ENCODE measurements at places on chromosomes 1 and 21.
A peak's percentile ranks its signal among the peaks of the same experiment; 100 is the strongest.

- no peak for DNase-seq
Observed at GRCh38 chr1:10905841-10906655, 106.4 kb upstream of the TARDBP start.

DNA sequence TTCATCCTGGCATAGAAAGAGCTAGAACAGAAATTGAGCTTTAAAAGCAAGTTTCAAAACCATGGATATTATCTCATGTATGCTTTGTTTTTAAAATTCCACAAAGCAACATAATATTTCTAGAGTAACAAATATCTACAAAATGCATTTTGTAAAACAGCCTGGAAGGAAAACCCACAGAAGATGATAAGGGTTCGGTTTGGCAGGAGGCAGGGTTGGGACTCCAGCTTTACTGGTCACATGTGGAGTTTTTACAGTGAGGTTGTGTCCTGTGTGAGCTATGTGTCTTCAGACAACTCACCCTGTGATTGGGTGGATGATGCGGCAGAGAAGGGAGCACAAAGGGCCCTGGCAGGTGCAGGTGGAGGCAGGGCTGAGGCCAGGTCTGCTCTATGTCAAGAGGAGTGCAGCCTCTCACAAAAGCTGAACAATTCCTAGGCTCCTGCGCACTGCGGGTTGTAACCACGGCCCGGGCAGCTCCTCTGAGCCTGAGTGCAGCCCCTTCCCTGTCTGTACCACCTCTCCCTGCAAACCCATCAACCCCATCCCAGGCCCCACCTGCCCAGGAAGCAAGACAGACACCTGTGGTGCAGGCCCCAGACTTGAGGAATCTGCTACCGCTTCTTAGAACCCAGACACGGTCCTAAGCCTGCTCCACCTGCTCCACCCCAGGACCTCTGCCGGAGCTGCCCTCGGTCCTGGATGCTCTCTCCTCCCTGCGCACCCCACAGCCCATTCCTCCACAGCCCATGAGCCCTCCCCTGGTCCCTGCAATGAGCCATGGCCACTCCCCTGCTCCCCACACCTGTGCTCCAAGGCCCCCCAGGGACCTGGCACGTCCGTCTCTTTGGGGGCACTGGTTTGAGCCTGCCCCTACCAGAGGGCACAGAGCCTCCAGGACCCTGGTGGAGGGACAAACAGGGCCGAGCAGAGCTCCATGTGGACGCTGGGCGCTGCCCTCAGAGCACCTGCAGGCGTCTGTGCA lies 2.8 kb upstream of the COL18A1 start:
- no peak for DNase-seq

DNA sequence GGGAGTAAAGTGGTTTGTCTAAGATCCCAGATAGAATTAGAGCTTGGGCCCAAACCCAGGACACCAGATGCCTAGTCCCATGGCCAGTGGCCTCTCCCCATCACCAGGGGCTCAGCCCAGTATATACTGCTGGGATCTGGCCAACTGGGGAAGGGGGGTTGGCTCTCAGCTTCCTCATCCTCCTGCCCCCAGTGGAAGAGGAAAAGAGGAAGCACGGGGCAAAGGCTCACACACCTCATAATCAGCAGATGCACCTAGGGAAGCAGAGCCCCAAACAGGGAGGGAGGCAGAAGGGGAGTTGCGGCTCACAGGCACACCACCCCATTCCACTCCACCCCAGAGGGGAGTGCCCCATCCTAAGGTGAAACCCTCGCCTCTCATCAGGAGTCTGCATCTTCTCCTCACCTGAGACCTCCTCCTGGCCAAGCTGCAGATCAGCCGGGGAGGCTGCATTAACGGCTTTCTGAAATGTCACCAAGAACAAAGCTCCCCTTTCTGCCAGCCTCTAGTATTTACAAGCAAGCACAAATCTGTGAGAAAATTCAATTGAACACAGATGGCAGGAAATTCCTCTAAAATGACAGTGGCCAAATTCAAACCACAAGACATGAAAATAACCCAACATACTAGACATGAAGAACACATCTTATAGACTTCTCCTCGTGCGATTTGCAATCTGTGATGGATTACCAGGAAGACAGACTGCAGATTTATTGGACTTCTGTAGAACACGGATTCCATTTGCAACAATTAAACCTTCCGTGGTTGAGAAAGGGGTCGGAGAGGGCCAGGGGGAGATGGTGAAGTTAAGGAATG lies 82.8 kb downstream of the GLIS1 start:
- DNase-seq = no peak

DNA sequence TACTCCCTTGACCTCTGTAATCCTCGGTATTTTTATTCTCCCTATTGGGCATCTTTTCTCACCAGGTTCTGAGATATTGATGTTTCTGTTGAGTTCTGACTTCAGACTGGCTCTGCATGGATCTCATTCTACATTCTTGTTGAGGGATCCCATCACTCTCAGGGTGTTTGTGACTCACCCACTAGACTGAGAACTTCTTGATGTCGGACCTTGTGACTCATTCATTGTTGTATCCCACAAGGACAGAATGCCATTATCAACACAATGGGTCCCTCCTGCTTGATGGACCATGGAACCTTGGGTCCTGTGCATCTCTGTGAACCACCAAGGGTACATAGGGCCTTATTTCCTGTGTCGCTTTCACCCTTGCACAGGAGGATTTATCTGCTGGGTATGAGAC lies 174.1 kb downstream of the PBX1 start:
- no peak for DNase-seq

- DNase-seq = no peak
Observed at GRCh38 chr1:26733982-26734381, 38.2 kb downstream of the ARID1A start.

DNA sequence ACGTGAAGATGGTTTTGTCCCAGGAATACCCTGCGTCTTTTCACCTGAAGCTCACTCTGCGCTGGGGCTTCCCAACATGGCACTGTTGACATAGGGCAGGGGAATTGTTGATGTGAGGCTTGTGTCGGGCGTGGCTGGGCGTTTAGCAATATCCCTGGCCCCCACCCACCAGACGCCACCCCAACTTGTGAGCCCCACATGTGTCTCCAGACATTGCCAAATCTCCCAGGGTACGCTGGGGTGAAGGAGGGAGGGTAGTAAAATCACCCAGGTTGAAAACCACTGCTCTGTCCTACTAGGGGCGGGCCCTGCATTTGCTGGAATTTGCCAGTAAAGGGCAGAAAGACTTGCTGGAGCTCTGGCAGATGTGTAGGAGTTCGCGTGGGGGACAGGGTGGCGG lies 36.0 kb downstream of the SPSB1 start:
- no peak for DNase-seq

GRCh38 chr1:237574536-237574935 lies 316.2 kb downstream of the ZP4 start:
- no peak for DNase-seq

GRCh38 chr1:241654641-241655040 lies 2.6 kb downstream of the WDR64 start:
- DNase-seq = no peak

DNA sequence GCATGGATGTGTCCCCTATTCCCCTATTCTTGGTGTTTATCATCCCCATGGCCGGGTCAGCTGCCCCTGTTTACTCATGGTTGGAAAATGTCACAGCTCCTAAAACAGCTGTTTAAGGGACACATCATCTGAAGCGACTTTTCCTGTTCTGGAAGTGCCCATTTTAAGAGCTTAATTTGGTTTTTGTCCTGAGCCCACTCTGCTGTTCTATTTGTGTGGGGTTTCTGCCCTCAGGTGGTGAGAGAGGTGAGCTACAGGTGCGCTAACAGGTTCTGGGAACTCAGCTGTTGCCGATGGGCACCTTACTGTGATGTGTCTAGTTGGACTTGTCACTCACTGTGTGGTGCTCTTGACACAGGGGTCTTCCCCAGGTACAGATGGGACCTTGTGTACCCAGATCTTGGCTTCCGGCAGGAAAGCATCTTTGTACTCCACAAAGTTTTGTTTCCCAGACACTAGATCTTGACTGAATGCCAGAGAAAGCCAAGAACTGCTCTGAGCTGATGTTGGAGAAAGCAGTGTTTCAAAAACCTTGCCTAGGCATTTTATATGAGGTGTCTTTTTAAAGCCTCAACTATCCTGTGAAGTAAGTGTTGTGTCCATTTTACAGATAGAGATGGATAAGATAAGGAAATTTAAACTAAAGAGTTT lies 59.0 kb upstream of the CD1D start:
- no peak for DNase-seq

DNA sequence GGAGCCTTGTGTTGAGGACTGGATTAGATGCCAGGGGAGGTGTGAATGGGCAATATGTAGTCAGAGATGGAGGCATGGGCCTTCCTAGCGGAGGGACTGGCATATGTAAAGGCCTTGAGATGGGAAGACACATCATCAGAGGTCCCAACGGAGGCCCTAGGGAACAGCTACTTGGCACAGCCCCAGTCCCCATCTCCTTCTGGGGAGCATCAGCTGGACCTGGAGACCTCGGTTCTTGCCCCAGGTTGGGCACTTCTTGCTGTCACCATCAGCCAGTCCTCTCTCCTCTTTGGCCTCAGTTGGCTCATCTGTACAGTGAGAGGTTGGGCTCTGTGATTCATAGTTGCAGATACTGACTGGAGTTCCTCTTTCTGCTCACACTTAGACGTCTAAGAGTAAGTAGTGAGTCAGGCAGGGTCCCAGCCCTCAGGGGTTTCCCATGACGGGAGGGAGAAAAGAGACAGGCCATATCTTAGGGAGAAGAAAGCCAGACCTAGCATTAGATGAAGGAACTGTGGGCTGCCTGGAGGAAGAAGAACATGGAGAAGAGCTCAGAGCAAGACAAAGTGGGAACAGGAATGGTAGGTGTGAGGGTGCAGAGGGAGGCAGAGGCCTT lies 3.4 kb upstream of the MARCKSL1 start:
- peak; percentile 40 for DNase-seq

- DNase-seq = no peak
Observed at GRCh38 chr1:53583868-53584776, 124.9 kb downstream of the DMRTB1 start.

- DNase-seq = no peak
Observed at GRCh38 chr1:67133177-67133576, 1.6 kb downstream of the C1orf141 start.

DNA sequence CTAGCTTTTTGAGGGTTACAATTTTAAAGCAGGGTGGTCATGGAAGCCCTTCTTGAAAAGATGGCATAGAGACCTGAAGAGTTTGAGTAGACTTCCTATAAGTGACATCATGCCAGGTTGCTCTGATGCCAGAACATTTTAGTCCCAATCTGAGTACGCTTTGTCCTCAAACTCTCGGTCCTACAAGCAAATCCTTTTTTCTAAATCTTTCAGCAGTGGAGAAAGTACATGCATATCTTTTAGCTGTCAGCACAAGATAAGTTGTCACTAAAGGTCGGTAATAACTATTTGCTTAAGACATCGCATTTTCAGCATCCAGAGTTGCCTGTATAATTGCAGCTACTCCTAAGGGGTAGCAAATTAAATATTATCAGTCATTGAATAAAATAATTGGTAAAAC lies 140.4 kb downstream of the ATP6V1G3 start:
- no peak for DNase-seq

- no peak for DNase-seq
Observed at GRCh38 chr1:70222716-70223235, 1.6 kb downstream of the SRSF11 start.

DNA sequence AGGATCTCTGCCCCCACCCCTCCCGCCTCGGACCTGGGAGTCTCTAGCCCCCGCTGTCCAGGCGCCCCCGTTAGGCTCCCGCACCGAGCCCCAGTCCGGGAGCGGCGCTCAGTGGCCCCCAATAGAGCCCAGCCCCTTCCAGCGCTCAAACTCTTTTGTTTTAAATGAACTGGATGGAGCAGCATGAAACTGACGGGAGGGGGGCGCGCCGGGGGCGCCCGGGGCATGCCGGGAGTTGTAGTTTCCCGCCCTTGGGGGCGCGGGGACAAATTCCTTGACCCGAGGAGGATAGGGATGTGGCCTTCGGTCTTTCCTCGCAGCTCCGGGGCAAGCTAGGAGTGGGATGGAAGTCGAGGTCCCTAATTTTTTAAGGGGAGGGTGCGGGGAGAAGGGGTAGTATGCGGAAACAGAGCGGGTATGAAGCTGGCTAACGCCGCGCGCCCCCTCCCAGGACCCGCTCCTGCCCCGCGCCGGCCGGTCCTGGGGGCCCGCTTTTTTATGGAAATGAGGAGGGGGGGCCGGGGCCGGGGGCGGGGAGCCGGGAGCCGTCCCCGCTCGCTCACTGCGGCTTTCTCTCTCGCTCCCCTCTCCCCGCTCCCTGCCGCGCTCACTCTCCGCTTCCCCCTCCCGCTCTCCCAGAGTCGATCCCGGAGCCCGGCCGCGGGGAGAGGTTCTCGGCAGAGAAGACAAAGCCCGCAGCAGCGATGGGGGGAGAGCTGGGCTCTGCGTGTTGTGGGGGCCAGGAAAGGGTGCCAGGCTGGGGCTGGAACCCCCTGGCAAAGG lies at the start of gene MEX3A:
TSS of gene MEX3A (minus strand) at position 157 of the 783 bp plus-strand sequence. CDS start 467 bp downstream, outside the sequence.
- peak; percentile 42 for DNase-seq

- DNase-seq = no peak
Observed at GRCh38 chr1:235515844-235516512, 11.7 kb upstream of the B3GALNT2 start.

- no peak for DNase-seq
Observed at GRCh38 chr1:164704954-164705353, 146.0 kb downstream of the PBX1 start.

GRCh38 chr1:223717695-223718363 lies 5.5 kb downstream of the CAPN2 start:
- DNase-seq = no peak

- DNase-seq = no peak
Observed at GRCh38 chr1:21781815-21782348, 1.1 kb downstream of the USP48 start.

DNA sequence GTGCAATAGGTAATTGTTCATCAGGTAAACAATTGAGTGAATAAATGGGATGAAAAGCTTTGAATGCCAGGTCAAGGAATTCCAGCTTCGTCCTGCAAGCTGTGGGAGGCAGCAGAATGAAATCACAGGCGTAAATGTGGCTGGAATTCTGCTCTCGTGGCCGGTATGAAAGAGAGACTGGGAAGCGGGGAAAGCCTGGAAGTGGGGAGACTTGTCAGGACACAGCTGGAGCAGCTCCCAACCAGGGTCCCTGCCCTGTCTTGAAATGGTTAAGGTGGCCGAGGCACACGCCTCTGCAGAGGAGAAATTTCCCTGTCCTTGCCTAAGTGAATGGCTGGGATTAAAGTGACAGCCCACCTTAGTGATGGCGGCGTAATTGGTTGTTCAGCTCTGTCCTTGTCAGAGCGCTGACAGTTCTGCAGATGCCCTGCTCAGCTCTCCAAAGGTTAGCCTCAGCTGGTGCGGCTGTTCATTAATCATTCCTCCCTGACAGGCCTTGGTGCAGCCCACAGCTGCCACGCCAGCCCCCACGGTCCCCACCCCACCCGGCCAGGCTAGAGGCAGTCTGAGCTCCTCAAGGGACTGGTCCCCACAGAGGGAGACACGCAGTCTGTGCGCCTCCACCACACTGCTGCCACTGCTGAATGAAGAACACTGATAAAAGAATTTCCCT lies 398.3 kb upstream of the POU3F1 start:
- DNase-seq = no peak

GRCh38 chr1:91499904-91500755 lies 521 bp upstream of the CDC7 start:
- no peak for DNase-seq

DNA sequence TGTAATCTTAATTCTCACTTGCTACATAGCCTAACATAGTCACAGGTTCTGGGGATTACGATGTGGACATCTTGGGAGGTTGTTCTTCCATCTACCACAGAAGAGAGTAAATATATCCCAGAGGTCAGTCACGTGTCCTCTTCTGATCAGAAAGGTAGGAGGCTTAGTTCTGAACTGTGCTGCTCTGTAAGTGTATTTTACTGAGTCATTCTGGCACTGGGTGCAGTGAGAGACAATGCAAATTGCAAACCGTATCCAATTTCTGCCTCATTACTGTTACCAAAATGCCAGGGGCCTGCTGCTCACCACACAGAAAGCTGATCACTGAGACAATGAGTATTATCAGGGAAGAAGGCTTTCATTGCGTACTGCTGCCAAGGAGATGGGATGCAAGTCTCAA lies 104.0 kb downstream of the GABPA start:
- no peak for DNase-seq

Measured in stimulated activated CD8-positive, alpha-beta memory T cell treated with anti-CD3 and anti-CD28 coated beads, Interleukin-15, amount 100 ng/mL, for 48 hours (primary cell).